ENCODE measurements at places on chromosomes 1 and 21.

- no peak for DNase-seq
These were observed 647 bp downstream of the DESI2 start for GRCh38 chr1:244653439-244654107.

DNA sequence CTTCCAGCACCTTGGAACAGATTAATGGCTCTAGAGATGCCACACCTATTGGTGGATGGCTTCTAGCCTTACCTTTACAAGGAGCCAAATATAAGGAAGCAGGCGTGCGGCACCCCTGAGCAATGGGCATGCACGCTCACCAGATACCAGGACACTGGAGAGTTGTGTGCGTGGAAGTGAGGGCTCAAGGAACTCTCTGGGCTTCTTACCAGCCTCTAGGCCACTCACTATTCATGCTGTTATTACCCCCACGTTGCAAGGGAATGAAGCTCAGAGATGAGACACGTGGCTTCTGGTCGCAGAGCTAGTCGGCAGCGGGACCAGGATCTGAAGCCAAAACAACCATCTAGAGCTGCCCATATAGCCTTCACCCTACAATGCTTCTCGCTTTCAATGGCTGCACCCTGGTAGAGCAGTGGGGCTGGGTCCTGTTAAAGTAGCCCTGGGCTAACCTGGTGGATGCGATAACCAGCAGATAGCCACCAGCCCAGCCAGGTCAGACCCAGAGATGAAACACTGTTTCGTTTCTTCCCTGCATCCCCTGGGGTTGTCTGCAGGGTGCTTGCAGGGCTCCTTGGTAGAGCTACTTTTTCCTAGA, 396.4 kb upstream of the VAMP3 start:
- no peak for DNase-seq

DNA sequence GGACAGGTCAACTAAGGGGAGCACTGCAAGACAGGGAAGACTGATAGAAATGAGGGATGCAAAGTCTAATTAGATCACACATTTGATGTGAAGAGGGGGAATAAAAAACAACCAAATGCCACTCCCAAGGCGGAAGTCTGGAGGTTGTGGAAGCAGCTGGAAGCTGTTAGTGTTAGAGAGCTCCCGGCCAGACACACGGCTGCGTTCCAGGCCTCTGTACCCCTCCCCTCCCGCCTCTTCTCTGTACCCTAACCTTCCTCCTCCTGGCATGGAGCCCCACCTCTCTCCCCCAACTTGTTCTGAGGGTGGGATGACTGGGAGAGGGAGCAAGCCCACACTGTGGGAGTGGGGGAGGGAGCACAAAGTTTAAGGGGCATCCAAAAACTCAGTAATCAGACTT, 67.0 kb downstream of the PLEKHA6 start:
- DNase-seq, result no peak

GRCh38 chr21:43832158-43832550, 32.9 kb upstream of the AGPAT3 start:
- no peak for DNase-seq

DNA sequence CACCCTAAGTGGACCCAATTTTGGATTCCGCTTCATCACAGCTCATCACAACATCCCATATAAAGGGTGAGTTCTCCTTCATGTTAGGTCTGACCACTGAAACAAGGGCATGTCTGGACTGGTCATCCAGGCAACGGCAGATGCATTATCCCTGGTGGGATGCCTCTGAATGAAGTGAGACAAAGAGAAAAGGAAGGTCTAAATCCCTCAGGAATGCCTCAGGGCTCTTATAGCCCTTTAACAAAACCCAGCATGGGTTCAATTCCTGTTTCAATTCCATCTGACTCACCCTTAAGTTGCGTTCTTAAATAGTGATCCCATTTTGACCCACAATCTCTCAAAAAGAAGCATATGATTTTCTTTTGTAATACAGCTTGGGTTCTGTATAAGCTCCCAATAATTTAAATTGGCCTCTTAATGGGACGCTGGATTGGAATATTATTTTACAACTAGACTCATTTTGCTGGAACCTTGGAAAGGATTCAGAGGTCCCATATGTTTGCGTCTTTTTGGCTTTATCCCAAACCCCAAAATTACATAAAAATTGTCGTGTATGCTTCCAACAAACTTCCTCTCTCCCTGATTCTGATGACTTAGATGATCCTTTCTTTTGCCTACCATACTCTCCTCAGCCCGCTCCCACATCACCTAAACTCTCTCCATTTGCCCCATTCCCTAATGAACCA, 287.4 kb upstream of the ZP4 start:
- DNase-seq, result no peak

GRCh38 chr1:36520056-36520455, 37.3 kb upstream of the CSF3R start:
- peak; percentile 16 for DNase-seq

GRCh38 chr1:232687304-232687703, 57.4 kb upstream of the SIPA1L2 start:
- DNase-seq, result no peak

DNA sequence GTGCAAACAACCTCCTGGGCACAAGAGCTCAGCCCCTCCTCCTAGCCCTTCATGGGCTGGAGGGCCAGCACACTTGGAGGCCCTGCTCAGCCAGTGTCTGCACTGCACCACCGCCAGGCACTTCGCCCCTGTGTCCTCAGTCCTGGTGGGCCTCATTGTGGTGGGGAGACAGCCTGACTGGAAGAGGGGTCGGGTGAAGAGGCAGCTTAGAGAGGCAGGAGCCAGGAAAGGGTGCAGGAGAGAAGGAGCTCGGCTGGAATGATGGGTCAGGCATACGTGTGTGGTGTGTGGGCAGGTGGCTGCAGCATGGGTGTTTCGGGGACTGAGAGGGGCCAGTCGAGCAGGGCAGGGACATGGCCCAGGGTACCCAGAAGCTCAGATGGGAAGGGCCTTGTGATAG, 4.1 kb downstream of the WNT3A start:
- DNase-seq, result no peak

GRCh38 chr1:72003092-72003491, 279.2 kb downstream of the NEGR1 start:
- DNase-seq, result no peak

DNA sequence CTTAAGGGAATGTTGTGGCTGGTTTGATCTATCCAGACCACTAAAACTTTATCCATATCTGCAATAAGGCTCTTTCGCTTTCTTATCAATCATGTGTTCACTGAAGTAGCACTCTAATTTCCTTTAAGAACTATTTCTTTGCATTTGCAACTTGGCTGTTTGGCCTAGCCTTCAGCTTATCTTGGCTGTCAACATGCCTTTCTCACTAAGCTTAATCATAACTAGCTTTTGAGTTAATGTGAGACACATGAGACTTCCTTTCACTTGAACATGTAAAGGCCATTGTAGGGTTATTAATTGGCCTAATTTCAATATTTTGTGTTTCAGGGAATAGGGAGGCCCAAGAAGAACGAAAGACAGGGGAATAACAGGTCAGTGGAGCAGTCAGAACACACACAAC, 124.7 kb downstream of the TNFSF18 start:
- no peak for DNase-seq

DNA sequence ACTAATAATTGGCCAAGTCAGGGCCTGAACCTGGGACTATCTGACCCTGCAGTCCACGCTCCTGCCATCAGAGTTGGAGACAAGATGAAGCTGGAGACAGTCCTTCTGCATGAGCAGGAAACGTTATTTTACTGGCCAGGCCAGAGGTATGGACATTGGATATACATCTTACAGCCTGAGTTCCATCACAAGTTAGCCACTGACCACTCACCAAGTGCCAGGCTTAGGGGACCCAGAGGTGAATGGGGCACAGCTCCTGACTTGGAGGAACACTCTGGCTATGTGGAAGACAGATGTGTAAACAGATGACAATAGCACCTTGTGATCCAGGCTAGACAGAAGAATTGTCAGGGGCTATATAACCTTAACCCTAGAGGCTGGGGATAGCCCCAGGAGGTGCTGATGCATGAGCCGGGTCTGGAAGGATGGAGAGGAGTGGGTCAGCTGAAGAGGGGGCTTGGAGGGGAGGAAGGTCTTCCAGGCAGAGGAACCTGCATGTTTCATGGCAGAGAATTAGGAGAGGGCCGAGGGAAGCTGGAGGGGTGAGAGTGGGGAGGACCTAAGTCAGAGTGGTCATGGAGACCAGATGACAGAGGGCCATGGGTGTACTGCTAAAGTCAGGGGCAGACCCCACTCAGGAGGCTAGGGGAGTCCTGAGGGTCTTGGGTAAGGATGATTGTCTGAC, 52.5 kb upstream of the DMRTB1 start:
- no peak for DNase-seq

DNA sequence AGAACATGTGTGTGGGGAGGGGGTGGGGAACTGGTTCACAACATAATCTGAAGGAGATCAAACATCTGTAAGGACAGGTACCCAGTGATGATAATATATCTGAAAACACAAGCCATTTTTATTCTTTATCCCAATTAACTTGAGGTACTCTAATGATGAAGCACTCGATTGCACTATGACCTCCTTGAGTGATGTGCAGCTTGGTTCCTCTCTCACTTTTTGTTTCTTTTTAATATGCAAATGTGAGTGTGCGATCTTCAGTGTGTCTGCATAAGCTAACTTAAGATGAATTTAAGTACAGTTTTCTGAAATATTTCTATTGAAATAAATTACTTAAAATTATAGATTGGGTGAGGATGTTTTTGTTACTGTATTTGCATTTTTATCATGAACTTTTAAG, 50.6 kb upstream of the ANGPTL1 start:
- no peak for DNase-seq

- DNase-seq, result no peak
These were observed 124.9 kb upstream of the OLIG2 start for GRCh38 chr21:32900814-32901213.

DNA sequence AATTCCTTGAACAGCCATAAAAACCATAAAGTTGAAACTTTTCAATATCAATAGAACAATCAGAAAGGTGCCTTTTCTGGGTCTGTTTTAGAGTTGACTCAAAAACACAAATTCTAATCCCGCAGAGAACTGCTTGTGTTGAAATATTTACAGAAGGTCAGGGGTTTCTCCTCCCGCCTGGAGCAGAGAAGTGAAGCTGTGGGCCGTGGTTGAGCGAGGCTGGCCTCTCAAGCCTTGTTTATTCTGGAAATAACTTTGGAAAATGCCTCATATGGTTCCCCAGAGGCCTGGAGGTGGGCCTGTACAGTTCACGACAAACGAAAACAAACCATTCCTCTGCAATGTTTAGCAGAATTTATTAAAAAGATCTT, 90.8 kb upstream of the ERRFI1 start:
- DNase-seq, result no peak

DNA sequence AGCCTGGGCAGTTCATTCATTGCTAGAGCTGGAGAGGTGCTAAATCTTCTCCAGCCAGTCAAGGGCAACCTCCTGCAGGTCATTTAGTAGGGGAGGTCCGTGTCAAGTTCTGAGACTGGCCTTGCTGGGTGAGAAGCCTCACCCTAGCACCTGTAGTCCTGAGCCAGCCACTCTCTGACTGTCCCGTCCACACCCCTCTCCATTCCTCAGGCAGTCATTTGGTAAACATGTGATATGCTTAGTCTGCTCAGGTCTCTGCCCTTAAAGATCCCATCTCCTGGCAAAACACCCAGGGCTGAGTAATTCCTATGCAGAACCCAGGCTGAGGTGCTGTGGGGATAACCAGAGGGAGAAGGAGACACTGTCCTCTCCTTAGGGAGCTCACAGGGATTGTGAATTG, 13.7 kb upstream of the IGFN1 start:
- DNase-seq, result no peak

DNA sequence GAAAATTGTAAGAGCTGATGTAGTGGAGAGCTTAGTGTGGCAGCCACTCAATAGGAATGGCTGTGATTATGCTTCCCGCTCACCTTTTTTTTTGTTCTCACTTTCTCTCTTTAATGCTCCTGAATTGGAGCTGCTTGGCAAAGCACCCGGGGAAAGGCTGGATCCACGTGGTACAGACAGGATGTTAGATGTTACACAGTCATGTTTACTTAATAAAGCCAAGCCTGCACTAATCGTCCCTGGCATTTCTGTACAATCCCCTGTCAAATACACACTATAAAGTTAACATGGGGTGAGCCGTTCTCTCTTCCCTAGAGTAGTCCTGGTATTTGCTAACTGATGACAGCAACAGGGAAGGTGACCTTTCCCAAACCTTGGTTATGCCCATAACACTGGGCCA, 187.8 kb downstream of the ZSCAN20 start:
- no peak for DNase-seq

- DNase-seq, result no peak
These were observed 49.4 kb downstream of the NGF start for GRCh38 chr1:115288591-115289198.

GRCh38 chr1:167052389-167052788, 37.8 kb downstream of the GPA33 start:
- DNase-seq, result no peak

GRCh38 chr1:119219711-119220110, 79.3 kb upstream of the WARS2 start:
- no peak for DNase-seq

GRCh38 chr21:29299916-29300806, 1.4 kb downstream of the BACH1 start:
- peak; percentile 39 for DNase-seq

DNA sequence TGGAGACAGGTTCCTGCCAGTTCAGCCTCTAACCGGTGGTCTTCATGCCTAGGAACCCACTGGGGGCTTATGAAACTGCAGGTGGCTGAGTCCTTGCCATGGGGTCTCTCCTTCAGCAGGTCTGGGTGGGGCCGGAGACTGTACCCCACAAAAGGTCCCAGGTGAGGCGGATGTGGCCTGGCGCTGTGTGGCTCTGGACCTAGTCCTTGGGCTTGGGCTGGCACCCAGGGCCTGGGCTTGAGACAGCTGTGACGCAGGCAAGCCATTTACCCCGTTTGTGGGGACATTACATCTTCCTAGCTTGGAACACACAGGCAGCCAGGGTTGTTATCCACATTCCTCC, 5.9 kb upstream of the SLX9 start:
- no peak for DNase-seq

DNA sequence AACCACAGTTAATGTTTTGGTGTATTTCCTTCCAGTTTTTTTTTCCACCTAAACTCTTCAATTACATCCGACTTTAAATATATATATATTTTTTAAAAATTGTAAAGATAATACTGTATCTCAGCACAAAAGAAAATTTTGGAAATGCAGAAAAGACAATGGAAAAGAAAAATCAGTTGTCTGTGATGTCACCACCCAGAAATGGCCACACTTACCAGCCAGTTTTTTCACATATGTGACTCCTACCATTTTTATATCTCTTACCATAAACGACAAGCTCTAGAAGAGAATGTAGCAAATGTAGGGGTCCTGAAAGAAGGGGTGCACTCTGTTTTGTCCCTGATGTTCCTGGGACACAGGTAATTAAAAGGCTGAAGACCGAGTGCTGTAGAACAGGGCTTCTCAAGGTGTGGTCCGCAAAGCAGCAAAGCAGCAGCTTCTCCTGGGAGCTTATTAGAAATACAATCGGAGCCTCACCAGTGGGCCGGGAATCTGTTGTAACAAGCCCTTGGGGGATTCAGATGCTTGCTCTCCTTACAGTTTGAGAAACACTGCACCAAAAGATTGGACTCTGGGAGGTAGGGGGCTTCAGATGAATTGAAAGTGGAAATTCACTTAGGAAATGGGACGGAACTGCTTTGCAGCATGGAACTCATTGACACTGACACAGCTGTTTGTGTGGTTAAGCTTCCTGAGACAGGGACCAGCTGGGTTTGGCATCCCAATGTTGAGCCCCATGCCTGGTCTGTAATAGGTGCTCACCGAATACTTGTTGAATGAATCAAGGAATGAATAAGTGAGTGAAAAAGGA, 44.1 kb downstream of the ALPL start:
- DNase-seq, result no peak
